Activated CD8-positive, alpha-beta T cell treated with anti-CD3 and anti-CD28 coated beads, Interleukin-2, amount 10 ng/mL, durations not matched to agents 7 days and 5 days (primary cell): ENCODE measurements at places on chromosomes 13 and 19.

DNA sequence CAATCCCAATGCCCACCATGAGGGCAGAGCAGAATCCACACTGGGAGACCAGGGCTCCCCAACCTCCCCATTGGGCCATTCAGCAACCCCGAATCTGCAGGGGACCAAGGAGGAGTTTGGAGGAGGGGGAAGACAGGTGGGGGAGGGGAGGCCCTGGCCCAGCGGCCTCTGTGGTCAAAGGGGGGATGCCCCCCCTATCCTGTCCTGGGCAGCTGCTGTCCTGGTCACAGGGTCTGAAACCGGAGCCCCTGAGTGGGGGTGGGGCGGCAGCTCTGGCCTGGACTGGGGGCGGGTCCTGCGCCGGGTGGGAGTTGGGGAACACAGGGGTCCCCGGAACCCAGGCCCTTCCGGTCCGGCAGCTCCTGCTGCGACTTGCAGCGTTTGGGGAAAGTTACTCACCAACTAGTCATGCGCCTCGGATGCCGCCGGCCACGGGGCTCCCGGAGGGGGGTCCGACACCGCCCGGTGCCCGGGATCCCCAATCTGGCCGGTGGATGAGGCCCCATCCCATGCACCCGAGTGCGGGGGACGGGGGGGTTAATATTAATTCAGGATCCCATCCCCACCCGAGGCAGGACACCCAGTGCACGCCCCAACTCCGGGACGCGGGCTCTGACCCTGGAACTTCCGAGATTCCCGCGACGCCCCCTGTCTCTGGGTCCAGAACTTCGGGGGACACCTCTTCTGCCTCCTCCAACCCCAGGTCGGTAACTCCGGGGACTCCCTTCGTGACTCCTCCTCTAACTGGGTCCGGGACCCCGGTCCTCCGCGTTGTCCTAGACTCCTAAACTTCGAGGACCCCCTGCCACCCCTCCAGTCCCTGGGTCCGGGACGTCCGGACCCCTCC, 872 bp downstream of the HOMER3 start:
- DNase-seq = no peak

GRCh38 chr19:30155381-30156200, 213.6 kb downstream of the URI1 start:
- DNase-seq = no peak

- peak; percentile 49 for DNase-seq
Measured at GRCh38 chr13:79481685-79482052, 714 bp downstream of the NDFIP2 start.

DNA sequence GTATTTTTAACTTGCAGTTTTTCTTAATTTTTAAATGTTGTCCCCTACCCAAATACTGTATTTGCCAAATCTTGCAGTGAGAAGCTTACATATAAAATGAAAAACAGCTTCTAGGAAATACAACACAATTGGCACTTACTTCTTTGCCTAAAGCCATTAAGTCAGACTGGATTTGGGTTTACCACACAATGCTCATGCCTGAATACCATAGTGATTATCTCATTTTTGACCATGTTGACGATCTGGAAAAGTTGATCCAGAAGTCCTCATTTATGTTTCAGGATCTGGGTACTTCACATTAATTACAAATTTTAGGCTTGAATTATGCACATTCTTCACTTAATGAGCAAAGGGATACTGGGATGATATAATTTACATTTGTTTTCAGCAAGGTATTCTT, 2.4 kb downstream of the RNF6 start:
- DNase-seq = no peak

- DNase-seq = no peak
Measured at GRCh38 chr13:99040536-99041131, 62.8 kb upstream of the DOCK9 start.
